ENCODE measurements at places on chromosomes 12 and 14. TPM values are rescaled to one million over a fixed set of nuclear protein-coding genes. Genes with fewer than 3 reads are reported as not detected.

SCNN1A gene
- total RNA-seq: 118 TPM

SMCO2 gene
- total RNA-seq: not detected

LAG3 gene
- total RNA-seq: 3.3 TPM

WNT5B gene
- 0.52 TPM for total RNA-seq

DNA sequence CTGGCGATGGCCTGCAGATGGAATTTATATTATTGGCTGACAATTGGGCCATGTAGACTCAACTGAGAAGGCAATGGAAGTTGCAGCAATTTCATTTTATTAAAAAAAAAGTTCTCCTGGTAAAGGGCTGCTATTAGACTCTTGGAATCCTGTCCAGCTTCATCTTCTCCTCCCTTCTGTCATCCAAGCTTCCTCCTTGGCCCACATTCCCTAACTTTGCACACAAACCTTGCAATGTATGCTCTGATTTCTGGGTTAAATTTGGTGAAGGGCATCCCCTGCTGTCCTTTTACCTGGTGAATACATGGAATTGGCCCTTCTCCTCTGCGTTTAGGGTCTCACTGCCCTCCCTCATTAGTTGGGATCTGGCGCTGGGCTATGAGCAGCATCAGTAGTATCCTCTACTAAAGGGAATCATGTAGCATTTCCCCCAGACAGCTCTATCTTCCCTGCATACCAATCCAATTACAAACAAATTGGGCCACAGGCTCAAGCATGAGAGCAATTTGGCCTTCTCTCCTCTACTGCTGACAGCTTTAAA, 336.9 kb downstream of the BMP4 start:
- no peak for DNase-seq

GRCh38 chr12:123363740-123364531, 711 bp downstream of the SBNO1 start:
- DNase-seq: no peak

- peak; percentile 84 for DNase-seq
Measured at GRCh38 chr12:25386831-25387731, 136.4 kb upstream of the KRAS start.

DNA sequence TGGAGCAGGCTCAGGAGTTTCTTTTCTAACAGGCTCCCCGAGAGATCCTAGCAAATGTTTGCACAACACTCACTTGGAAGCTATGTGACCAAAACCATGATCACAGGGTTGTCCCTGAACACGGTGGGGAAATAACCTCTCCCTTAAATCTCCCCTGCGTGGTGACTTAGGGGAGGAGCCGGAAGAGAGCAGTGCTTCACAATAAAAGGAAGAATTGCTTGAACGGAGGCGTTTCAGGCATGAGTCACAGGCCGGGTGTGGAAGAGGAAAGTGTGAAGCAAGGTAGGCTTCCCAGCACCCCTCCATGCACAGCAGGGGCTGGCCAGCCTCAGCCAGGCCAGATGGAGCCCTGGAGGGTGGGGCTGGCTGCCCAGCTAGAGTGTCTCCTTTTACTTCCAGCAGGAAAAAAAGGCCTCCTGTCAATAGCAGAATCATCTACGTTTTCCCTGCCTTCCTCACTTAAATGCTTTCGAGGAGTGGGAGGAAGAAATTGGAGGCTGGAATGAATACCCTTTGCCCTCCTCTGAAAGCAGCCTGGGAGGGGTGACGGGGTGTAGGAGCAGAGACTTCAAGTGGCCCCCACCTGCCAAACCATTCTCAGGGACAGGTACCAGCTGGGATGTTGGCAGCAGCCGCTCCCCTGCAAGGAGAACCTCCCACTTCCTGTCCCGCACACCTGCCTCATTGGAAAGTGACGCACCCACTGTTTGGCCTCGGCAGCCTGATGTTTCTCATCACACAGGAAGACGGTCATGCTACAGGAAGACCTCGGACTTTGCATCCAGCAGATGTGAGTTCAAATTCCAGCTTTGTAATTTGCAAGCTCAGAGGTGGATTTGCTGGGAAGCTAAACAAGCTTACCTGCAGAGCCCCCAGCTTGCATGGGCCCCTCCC, 30.1 kb upstream of the PPP2R5C start:
- DNase-seq: peak; percentile 86

DNA sequence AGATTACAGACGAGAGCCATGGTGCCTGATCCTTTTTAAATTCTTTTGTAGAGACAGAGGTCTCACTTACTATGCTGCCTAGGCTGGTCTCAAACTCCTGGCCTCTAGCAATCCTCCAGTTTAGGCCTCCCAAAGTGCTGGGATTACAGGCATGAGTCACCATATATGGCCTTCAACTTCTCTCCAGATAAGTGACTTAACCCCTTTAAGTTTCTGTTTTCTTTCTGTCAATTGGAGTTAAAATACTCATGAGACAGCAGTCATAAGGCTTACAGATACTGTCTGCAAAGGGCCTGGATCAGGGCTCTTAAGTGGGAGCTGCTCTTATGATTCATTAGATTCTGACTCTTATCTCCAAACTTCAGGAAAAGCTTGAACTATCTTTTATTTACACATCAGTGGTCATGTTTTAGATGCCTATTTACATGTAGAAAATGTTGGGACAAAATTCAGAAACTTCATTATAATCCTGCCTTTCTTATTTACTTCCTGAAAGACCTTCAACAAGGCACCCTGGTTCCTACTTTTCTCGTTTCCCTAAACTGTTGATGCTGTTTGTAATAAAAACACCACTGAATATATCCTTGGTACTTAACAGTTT, 271.5 kb upstream of the TBX3 start:
- DNase-seq: no peak

DNA sequence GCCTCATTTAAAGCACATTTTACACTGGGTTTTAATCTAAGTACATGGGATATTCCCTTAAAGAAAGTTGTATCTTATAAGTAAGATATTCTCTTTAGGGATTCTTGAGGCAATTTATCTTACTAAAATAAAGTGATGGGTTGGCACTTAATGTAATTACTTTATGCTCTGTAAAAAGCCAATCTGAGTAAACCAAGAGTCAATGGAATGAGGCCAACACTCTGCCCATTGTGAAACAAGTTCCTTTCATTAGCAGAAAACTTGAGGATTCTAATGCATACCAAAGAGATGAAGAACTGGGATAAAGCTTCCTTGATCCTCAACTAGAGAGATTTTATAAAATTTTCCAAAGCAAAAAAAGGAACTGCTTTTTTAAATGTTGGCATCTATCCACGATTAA, 121.2 kb downstream of the METTL25 start:
- DNase-seq: no peak

DNA sequence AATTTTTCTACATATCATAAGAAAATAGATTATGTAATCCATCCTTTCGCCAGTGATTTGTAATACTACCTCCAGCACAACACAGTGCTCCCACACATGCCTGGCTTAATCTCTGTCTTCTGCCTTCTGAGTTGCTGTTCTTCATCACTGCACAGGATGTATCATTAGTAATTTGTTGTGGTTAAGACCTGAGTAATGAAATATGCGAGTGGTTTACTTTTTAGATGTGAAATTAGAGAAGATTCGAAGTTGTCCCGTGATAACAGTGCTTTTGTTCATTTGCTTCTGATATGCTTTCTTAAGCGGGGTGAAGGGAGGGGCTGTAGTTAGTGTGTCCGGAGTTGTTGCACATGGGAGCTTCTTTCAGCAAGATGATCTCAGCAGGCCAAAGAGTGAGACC, 18.1 kb downstream of the KRT85 start:
- no peak for DNase-seq
